NK-92 treated with Interleukin-12 subunit alpha and Interleukin-12 subunit beta, amount 100 ng/mL, for 24 hours (cell line): ENCODE measurements at places on chromosomes 3 and 15.

DNA sequence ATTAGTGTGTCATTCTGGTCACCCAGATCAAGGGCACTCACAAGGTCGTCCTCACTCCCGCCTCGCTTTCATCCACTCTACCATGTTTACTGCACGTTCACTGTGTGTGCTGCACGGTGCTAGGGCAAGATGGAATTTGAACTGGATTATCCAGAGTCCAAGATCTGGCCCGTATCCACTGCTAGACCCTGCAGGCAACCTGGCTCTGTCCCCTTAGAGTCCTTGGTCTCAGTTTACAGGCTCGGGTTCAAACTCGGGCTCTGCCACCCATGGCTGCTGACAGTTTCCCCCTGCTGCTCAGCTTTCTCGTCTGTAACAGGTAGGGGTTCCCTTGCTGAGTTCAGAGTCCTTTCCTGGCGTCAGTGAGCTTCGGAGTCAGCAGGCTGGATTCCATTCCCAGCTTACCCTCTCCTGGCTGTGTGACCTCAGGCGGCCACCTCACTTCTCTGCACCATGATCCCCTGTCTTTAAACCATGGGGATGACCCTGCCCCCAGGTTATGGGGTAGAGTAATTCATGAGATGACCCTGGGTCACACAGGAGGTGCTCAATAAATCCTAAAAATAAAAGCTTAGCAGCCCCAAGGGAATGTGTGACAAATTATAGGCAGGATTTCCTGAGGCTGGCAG is 79.6 kb upstream of the SLC6A6 start:
- no peak for DNase-seq

DNA sequence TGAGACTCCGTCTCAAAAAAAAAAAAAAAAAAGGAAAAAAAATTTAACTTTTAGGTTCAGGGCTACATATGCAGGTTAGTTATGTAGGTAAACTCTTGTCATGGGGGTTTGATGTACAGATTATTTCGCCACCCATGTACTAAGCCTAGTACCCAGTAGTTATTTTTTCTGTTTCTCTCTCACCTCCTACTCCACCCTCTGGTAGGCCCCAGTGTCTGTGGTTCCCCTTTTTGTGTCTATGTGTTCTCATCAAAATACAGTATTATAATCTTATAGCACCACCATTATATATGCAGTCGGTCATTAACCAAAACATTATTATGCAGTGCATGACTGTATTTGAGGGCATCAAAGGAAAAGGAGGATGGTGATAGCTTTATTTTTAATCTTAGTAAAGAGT is 47.3 kb downstream of the CHP1 start:
- no peak for DNase-seq

GRCh38 chr3:197329382-197329781 is 31.0 kb upstream of the DLG1 start:
- no peak for DNase-seq

DNA sequence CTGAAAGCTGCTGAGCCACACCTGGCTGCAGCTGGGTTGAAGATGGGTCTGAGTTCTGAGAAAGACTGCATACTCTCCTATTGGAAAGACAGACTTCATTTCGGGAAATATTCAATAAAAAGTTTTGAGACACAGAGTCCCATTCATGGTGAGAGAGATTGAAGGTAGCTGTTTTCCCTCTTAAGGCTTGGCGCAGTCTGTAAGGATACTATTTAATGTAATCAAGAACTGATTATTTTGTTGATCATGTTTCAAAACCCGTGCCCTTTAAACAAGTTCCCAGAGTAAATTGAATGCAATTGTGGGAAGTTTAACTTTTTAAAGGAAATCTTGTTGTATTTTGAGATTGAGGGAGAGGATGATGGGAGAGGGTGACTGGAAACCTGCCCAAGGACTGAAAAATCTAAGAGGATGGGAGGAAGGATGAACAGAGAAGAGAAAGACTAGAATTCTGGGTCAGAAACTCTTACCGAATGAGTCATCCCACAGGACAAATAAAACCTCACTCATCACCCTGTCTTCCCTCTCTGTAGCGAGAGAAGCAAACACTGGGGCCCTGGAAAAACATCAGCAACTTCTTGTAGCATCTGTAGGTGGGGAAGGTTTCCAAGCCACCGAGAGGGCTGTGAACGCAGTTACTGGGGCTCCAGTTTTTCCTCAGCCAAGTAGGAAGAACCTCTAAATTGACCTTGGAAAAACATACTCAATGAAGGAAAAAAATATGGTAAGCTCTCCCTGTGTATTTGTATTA is 193.2 kb upstream of the TPRG1 start:
- no peak for DNase-seq

- no peak for DNase-seq
These were observed 191.9 kb upstream of the LRIG1 start for GRCh38 chr3:66692766-66693150.

DNA sequence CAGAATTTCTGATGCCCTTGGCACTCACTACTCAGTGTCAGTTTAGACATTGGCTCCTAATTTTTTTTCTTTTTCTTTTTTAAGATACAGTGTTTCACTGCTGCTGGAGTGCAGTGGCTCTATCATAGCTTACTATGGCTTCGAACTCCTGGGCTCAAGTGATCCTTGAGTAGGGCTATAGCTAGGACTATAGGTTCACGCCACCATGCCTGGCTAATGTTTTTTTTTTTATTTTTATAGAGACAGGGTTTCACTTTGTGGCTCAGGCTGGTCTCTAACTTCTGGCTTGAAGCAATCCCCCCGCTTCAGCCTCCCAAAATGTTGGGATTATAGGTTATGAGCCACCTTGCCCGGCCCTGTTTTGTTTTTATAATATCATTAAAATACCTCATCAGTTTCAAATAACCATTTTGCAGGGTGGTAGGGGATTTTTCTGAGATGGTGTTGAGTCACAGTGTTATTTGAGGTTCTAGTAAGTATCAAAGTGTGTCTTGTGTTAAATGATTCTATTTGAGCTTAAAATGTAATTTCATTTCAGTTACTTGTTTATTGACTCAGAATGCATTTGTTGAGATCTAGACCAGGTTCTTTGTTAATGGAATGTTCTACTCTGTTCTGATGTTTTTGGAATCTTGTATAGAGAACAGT is 7.0 kb downstream of the FNDC3B start:
- no peak for DNase-seq

DNA sequence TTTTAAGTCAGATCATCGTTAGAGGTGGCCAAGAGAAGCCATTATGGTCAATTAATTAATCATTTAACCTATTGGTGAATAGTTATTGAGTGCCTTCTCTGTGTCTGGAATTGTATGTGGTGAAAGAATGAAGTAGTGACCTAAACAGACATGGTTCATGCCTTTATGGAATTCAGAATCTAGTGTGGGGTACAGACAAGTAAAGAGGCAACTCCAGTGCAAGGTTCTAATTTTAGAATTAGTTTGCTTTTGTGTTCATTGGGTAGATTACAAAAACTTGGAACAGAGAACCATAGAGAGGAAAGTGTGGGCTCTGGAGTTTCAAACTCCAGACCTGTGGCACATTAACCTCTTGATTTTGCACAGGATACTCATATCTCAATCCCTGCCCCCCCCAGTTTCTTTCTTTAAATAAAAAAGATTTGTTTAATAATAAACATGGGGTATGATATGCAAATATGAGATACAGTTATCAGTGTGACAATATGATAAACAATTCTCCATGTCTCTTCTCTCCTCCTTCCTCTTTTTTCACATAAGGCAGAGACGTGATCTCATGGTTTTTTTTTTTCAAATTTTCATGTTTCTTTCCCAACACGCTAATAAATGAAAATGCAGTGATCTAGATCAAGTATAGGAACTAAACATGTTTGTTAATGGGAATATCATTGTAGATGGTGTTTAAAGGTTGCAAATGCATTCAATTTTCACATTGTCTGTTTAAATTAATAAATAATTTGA is 117.9 kb downstream of the MITF start:
- no peak for DNase-seq

GRCh38 chr3:13401149-13401548 is 19.0 kb downstream of the NUP210 start:
- no peak for DNase-seq

DNA sequence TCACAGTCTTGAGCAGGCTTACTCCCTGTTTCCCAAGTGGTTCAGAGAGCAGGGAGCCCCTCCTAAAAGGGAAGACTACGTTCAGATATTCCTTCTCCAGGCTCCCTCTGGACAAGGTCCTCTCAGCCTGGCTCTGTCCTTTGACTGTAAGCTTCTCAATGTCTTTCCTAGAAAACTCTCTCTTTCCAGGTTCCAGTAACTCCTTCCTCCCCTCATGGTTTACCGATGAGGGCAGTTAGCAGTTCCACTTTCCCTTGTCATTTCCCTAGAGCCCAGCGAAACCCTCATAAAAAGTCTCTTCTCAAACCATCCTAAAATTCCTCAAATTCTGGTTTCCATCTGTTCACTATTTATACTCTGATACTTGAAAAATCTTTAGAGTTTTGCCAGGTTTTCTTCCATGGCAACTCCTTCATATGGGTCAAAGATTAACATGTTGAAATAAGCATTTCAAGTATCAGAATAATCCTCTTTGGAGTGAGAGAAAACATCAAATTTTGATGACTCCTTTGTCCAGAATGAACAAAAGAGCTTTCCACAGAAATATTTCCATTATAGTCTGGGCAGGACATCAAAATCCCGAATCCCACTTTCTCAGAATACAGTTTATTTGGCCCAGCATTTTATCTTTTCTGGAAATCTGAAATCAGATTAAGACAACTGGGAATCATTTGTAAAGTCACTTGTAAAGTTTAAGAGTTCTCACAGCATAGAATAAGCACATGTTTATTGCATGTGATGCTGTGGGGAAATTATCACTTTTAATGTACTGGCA is 599.4 kb downstream of the UNC13C start:
- no peak for DNase-seq

DNA sequence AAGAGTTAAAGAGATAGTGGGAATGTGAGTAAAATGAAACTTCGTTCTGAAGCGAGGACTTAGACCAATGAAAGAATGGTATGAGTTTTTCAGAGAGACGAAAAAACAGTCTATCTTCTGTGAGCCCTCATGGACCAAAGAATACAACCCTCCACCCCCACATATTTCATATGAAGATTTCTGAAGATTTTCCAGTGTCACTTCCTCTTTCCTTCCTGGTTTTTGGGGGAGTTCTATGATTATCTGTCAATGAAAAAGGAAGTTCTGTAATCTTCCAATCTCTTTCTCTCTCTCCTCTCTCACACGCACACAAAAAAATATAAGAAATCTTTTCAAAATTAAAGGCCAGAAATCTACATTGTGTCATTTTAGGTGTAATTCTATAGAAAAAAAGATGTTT is 27.7 kb downstream of the CMSS1 start:
- DNase-seq, result no peak

DNA sequence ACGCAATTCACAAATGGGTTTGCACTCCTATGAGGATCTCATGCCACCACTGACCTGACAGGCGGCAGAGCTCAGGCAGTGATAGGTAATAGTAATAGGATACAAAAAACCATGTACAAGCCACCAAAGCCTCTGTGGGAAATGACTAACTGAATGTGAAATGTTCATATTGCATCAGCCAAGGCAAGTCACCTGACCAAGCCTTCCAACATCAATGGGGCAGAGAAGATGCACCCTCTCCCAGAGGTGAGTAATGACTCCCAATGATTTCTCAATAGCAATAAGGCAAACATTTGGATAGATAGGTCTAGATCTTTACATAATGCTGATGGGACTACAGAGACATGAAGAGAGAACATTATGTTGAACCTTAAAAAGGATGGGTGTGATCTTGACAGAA is 14.9 kb downstream of the CNTN3 start:
- DNase-seq, result no peak

GRCh38 chr3:52534281-52535183 is 875 bp upstream of the NT5DC2 start:
- DNase-seq, result no peak

DNA sequence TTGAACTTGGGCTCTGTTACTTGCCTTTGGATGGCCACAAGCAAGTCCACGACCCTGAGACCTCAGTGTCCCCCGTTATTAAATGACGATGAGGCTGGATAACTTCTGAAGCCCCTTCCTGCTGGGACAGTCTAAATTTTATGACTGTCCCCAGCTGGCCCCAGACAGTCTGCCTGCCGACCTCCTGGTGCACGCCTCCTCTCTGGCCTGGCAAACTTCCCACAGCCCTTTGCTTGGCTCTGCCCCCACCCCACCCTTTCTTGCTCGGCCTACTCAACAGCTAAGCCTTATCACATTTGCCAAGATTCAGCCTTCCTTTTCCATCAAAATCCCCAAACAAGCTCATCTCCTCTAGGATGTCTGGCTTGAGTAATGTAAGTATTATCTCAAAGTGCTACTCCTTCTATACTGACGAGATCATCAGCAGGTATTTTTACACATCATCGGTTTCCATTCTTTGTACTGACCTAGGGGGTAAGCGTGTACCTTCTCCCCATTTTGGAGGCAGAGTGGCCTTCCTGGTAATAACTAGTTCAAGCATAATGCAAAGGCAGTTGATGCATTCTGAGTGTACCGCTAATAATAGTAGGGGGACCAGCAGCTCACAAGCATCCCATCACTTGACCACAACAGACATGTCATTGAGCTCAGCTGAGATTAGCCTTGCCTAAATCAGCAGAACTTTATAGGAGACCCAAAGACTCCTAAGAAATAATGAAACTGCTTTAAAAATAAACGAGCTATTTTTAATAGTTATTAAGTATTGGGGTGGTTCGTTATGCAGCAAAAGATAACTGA is 120.8 kb upstream of the HACD2 start:
- DNase-seq, result no peak

- no peak for DNase-seq
These were observed 214.6 kb upstream of the MDFIC2 start for GRCh38 chr3:70527026-70527425.

DNA sequence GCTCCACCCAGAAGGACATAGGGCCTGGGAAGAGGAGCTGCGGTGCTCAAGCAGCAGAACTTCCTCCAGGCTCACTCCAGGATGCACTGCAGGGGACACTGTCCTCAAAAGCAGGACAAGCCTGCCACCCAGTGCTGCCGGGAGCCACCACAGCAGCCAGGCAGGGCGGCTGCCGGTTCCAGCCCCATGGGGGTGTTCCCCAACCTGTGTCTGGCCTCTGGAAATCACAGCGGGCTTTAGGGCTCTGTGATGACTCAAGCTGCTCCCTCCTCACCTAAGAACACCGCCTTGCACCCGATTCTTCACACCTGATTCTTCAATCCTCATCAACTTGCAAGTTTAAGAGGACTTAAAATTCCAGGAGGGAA is 71.9 kb upstream of the SLC6A11 start:
- DNase-seq, result no peak

DNA sequence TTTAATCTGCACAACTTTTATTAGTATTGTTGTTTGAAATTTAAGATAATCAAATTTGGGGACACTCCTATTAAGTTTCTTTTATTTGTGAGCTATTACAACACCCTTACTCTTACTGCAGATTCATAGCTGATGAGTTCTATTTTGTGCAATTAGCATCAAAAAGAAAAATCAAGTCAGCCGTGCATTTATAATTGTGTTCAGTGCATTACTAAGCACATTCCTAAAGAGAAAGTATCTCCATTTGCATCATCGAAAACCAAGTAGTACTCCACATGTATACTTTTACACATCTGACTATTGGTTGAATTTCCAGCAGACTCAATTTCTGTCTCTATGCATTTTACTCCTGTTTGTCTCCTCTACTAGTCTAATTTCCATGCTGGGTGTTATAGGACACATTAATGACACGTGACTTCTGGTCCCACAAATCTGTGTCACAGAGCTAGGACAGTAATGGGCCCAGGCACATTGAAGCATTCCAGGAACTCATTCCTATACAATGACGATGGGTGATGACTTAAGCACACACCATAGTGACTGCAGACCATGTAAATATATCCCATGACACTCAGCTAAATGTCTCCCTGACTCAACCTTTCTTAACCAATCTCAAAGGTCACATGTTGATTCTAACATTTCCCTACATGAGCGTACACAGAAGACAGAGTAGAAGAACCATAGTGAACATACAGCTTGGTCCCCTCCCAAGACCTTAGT is 477.5 kb downstream of the LPP start:
- DNase-seq, result no peak

GRCh38 chr3:9019259-9019961 is 56.1 kb upstream of the RAD18 start:
- DNase-seq, result no peak
